Caki2 (cell line): ENCODE measurements at places on chromosomes 4 and X. TPM values are rescaled to one million over a fixed set of nuclear protein-coding genes. Genes with fewer than 3 reads are reported as not detected.

DNA sequence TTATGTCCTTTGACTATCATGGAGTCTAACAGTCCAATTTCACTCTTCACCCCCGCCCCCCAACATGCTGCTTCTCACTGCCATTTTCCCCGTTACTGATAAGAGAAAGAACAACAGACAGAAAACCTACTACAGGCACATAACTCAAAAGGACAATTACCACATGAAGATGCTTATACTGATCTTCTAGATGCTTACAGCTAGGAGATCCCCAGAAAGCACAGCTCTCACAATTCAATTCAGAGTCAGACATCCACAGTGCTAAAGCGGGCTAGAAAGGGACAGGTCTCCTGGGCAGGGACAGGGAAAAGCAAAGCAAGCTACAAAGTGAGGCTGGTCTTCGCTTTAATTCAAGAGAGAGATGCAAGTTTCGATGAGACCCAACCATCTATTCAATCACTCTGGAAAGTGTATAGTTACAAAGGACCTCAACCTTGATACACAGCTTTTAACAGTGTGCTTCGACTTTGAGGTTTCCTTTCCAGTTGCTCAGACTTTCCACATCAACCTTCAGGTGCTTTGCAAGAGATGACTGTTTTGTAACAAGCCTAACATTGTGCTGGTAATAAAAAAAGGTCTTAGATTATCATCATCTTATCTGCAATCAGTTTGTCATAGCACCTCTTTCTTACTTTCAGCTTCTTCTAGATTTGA is 60.9 kb downstream of the LEF1 start:
- no peak for DNase-seq

DNA sequence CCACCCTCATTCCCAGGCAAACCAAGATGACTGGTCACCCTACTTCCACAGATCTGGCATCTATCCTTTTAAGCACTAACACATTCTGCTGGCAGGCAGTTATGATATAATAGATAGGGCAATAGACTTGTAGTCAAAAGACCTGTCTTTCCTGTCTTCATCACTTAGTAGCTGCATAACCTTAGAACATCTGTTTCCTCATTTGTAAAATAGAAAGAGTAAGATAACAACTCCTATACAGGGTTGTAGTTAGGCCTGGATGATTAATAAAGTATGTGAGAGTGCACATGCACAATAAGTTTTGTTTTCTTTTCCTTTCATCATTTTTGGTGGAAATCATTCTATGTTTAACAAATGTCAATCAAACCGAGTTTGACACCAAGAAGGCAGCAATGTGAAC is 72.1 kb downstream of the GPR82 start:
- DNase-seq: no peak

NUP62CL gene
- 4.6 and 5.8 TPM in 2 replicates for total RNA-seq

NWD2 gene
- not detected in 2 replicates for total RNA-seq

DNA sequence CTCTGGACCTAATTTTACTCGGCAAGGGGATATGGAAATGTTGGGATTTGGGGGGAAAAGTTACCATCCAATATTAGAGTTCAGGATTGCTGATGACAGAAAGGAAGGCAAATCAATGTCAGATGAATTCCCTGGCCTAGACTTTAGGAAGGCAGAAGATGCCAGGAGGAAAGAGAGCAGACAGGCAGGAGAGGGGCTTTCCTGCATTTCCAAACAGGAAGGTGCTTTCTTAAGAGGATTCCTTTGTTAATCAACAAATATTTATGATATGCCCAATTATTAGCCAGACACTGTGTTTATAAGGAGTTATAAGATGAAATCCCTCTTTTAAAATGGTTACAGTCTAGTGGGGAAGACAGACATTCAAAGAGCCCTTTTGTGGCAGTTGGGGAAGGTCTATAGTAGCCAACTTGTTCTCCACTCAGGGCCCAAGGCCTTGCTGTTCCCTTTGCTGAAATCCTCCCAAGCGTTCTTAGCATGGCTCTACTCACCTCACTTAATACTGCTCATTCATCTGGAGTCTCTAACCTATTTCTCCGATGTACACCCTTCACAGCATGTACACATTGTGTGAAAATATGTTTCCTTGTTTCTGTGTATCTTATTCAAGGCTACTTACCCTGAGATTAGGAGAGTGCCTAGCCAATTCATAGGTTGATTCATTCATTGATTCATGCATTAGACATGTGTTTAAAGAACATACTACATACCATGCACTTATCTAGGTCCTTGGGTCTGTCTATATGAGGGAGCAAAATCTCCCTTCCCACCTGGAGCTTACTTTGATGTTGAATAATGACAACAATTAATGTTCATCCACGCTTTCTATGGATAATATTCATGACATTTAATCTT is 5.3 kb downstream of the IGFBP7 start:
- no peak for DNase-seq

IQCM gene
- not detected in 2 replicates for total RNA-seq

KIT gene
- 0.44 TPM in 1 of 2 replicates, not detected in the other for total RNA-seq

ZNF630 gene
- total RNA-seq: 4.5 and 21.3 TPM in 2 replicates

DNA sequence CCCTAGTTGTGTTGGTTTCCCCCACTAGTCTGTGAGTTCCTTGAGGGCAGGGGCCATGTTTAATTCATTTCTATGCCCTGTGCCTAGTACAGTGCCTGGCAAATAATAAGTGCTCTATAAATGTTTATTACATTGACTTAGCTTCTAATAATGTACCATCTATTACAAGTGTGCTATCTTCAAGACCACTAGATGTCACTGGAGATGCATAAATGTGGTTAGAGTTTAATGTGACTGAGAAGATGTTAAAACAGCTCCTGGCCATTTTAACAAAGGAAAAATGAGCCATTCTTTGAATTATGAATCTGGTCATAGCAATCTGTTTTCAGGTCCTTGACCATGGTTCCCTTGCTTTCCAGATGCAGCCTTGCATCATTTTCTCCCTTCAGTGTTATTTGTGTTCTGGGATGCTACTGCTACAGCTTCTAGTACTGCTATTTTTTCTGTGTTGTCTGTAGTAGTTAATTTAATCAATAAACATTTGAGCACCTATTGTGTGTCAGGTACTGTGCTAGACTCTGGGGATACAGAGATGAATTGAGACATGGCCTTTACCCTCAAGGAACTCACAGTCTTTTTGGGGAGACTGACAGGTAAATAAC is 43.2 kb downstream of the SLC9A6 start:
- DNase-seq: peak; percentile 34

DNA sequence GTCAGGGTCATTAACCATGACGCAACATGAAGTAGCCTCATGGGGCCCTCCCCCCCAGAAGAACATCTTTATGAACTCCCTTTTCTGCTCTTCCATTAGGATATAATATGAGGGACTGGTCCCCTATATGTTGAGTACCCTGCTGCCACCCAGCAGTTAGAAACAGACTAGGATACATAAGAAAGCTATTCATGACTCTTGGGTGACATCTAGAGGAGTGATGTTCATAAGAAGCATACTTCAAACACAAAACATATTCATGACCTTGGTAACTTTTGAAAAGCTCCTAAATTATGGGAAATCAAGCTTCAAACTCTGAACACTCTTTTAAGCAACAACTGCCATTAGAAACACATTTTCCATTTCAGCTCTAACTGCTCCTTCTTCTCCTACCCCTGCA is 155.2 kb upstream of the SPIN4 start:
- peak; percentile 16 for DNase-seq

DNA sequence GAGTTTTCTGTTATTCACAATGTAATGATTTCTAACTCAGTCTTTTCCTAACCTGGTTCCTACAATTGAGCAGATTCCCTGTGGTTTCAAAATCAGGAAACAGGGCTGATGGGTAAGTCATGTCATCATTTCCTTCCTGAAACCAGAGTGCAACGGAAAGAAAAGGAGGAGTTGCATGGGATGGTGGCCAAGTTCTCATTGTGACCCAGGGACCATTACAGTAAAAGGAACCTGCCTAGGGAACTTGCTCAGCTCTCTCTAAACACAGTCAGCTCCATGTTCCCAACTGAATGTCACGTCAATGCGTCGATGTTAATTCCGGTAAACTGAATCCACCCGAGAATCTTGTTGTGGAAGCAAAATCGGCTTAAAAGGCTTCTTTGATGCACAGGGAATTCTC is 51.2 kb downstream of the LGI2 start:
- no peak for DNase-seq
